ENCODE measurements at places on chromosomes 2 and 18.

- DNase-seq: no peak
Observed at GRCh38 chr2:214450118-214450894, 39.5 kb downstream of the VWC2L start.

GRCh38 chr2:127680706-127681287, 5.5 kb upstream of the LIMS2 start:
- DNase-seq: no peak

- no peak for DNase-seq
Observed at GRCh38 chr2:174400853-174401252, 5.3 kb downstream of the SCRN3 start.

GRCh38 chr2:85547089-85547858, 8.3 kb downstream of the MAT2A start:
- no peak for DNase-seq
